ENCODE measurements at places on chromosomes 2 and 18. TPM values are rescaled to one million over a fixed set of nuclear protein-coding genes. Genes with fewer than 3 reads are reported as not detected.

GRCh38 chr2:222203041-222203440 lies 95.8 kb downstream of the PAX3 start:
- no peak overlapping the region for H3K4me3 ChIP-seq
- H3K27ac ChIP-seq, result no peak overlapping the region
- peaks cover 6% of the 10 kb centered on the region for H3K27me3 ChIP-seq

GRCh38 chr2:164837807-164838206 lies 3.8 kb downstream of the COBLL1 start:
- no peak for DNase-seq
- no peaks in the 10 kb centered on the region for H3K36me3 ChIP-seq
- H3K27me3 ChIP-seq, result peaks cover 35% of the 10 kb centered on the region
- no peak overlapping the region for H3K4me3 ChIP-seq

- H3K27ac ChIP-seq, result peak overlapping the region; percentile 79
- DNase-seq, result no peak
- no peak overlapping the region for H3K4me3 ChIP-seq
- H3K27me3 ChIP-seq, result no peaks in the 10 kb centered on the region
These were observed 165.9 kb upstream of the ID2 start for GRCh38 chr2:8515864-8516533.

- peaks cover 6% of the 10 kb centered on the region for H3K36me3 ChIP-seq
- no peak overlapping the region for H3K4me3 ChIP-seq
- no peaks in the 10 kb centered on the region for H3K4me1 ChIP-seq
- H3K27me3 ChIP-seq, result peaks cover 4% of the 10 kb centered on the region
- DNase-seq, result no peak
These were observed 196.1 kb upstream of the ZEB2 start for GRCh38 chr2:144715992-144716391.

CCDC138 gene
- polyA plus RNA-seq, result 5.9 TPM

TRABD2A gene
- polyA plus RNA-seq, result 70.1 TPM

Measured in naive thymus-derived CD8-positive, alpha-beta T cell (primary cell).